Stimulated activated CD4-positive, alpha-beta T cell treated with anti-CD3 and anti-CD28 coated beads, Interleukin-2, amount 100 ng/mL, for 4 hours (primary cell): ENCODE measurements at places on chromosomes 16 and 17.

- no peak for DNase-seq
These were observed 2.8 kb downstream of the FAM171A2 start for GRCh38 chr17:44360826-44361225.

DNA sequence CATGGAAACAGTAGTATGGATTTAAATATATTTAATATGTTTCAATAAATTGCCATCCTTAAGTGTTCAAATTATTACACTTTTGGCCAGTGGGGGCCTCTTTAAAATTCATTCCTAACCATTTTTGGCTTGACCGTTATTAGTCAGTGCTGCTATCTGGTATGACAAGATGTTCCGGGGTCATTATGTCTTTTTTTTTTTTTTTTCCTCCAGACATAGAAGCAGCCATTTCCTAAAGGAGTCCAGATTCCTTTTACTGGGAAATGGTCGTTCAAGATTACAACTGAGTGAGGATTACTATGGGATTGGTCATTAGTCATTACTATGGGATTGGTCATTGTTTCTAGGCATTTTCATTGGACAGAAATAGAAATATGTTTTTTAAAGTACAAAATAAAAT is 53.4 kb downstream of the NF1 start:
- DNase-seq: no peak

- no peak for DNase-seq
These were observed 93.7 kb upstream of the TMEM97 start for GRCh38 chr17:28225271-28225670.

DNA sequence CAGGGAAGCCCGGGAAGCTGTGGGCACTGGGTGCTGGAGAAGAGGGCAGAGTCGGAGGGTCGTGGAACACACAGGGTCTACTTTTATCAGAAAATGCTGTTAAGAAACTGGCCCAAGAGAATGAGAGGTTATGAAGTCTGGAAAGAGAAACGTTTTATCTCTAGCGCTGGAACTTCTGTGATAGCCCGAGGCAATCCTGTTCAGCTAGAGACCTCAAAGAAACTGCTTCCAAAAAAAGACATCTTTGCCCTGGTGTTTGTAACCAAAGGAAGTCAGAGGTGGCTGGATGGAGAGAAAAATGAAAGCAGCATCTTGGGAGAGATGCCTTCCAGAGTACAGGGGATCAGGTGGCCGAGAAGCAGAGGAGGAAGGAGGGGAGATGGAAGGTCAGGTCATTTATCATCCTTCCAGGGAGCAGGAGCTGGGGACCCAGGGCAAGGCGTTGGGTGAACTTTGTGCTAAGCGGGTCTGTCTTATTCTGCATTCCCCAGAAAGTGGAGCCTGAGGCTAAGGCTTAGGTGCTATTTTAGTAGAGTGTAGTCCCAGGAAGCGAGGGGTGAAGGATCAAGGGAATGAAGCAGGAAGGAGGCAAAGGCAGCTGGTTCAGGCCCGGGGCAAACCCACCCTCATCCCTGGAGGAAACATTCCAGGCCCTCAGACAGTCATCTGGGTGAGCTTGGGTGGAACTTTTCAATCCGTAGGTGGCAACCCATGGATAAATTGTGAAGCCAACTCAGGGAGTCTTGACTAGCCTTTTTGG is 66.5 kb downstream of the MGAT5B start:
- no peak for DNase-seq

- no peak for DNase-seq
These were observed 67.9 kb downstream of the HIC1 start for GRCh38 chr17:2122641-2123302.

DNA sequence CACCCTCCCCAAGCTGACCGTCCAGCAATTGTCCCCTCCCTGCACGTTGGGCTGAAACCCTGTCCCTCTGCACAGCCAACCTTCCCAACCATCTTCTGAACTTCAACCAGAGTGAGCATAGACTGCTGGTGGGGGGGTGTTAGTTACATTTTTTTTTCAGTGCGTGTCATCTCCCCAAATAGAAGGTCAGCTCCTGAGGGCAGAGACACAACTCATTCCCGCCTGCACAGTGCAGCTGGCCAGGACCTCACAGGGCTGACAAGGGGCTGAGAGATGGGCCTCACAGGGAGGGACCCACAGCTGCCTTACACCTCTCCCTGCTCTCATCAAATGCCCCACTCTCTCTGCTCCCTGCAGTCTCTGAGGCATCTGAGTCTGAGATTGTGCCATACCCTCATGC is 8.4 kb downstream of the SRL start:
- no peak for DNase-seq

GRCh38 chr17:56914581-56915273 is 878 bp upstream of the TRIM25 start:
- DNase-seq: no peak

- DNase-seq: no peak
These were observed 21.7 kb downstream of the PRMT7 start for GRCh38 chr16:68332411-68333121.

DNA sequence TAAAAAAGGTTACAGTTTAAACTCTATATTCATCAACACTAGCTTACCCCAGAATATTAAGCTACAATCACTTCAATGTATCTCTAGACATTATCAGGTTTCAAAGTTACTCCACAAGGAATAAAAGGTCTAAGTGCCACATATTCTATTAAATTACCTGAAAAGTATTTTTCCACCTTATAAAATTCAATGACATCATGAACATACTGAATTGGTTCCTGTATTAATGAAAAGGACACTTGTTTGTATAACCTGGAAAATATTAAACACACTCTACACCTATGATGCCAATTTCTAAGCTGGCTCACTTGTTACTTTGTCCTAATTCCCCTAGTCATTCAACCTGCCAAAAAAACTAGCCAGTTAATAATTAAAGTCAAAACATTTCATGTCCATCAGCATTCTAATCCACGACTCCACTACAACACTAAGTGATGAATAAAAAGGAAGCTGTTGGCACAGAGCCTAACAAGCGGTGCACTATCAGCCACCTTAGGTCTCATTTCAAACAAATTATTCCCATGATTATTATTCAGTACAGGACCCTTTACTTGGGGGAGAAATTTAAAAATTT is 12.2 kb downstream of the MED13 start:
- no peak for DNase-seq
